ENCODE measurements at places on chromosomes 7 and 10. TPM values are rescaled to one million over a fixed set of nuclear protein-coding genes. Genes with fewer than 3 reads are reported as not detected.
A peak's percentile ranks its signal among the peaks of the same experiment; 100 is the strongest.

GOLGA7B gene
- total RNA-seq: not detected

ANKRD30A gene
- not detected for total RNA-seq

CALHM3 gene
- total RNA-seq: not detected

PLXNA4 gene
- 4.3 TPM for total RNA-seq

PRF1 gene
- not detected for total RNA-seq

PILRA gene
- total RNA-seq: 0.36 TPM

LFNG gene
- total RNA-seq: 21.0 TPM

- DNase-seq: peak; percentile 66
These were observed 126.7 kb downstream of the RGS10 start for GRCh38 chr10:119415536-119416503.

- DNase-seq: peak; percentile 39
These were observed 161.6 kb downstream of the PKD1L1 start for GRCh38 chr7:47786557-47787248.

DNA sequence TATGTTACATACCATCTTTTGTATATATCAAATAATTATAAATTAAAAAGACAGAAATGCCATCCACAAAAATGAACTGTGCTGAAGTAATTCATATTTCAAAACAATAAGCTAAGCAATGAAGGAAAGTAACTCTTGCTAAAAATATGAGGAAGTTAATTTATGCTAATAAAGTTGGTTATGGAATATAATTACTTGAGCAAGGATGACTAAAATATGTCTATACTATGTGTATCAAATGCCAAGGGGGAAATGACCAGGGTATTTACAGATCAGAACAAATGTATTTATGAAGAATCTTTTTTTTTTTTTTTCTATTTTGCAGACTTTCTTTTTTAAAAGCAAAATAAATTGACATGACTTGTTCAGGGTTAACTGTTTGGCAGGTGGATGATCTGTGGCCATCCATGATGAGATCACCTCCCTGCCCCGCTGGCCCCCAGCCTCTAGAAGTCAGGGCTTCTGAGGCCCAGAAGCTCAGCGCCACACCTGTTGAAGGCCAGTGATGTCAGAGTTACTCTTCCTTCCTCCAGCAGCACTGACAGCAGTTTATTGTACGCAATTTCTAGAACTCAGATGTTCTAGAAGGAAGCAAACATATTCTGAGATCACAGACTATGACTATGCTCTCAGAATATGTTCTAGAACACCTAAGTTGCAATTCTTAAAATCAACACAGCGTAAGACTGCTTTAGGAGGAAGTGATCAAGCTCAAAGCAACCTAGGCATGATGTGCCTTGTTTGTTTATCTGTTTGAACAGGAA is 196.1 kb upstream of the KLF14 start:
- DNase-seq: no peak

GRCh38 chr10:130990486-130990885 is 321.0 kb downstream of the TCERG1L start:
- DNase-seq: no peak

- no peak for DNase-seq
These were observed 152.9 kb downstream of the C1GALT1 start for GRCh38 chr7:7335215-7335614.

DNA sequence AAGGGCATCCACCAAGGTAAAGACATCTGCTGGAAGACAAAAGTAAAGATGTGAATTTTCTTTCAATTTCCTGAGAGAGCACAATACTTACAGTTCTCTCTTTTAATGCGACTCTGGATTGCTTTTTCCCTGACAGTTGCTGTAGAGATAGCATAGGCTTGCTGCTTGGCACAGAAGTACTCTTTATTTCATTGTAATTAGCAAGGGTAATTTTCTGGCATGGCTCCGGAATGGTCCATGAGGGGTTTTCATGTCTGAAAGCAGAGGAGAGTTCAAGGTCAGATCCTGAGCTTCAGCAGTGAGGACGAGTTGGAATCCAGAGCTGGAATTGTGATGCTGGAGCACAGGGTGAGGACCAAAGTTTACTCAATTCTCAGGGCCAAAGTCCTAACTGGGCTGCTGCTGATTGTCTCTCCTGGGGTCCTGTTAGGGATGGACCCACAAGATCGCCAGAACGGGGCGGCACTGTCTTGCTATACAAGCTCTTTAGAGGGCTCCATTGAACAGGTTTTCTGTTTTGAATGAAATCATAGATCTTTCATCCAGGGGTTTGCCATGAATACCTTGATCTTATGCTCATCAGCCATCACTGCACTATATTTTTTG is 190.0 kb upstream of the MKI67 start:
- no peak for DNase-seq

DNA sequence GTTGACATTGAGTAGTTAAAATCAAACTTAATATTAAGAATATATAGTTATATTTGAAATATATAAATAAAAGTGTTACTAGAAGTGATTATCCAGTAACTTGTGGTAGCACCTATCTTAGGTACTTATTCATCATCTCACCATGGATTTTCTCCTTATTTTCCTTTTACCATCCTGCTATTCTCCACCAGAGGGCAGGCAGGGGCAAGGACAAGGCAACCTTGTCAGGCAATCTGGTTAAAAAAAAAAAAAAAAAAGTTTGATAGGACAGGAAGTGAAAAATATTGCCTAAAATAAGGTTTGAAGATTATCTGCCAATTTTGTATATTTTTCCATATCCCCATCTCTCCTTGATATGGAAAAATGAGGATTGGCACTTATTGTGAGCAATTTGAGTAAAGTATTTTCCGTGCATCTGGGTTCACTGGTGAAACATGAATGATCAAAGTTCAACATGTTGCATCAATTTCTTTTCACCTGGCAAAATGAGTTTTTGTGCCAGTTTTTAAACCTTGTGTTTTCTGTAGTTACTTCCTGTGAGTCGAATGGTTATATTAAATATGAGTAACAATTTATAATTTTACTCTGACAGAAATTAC is 256.7 kb downstream of the AGMO start:
- no peak for DNase-seq

DNA sequence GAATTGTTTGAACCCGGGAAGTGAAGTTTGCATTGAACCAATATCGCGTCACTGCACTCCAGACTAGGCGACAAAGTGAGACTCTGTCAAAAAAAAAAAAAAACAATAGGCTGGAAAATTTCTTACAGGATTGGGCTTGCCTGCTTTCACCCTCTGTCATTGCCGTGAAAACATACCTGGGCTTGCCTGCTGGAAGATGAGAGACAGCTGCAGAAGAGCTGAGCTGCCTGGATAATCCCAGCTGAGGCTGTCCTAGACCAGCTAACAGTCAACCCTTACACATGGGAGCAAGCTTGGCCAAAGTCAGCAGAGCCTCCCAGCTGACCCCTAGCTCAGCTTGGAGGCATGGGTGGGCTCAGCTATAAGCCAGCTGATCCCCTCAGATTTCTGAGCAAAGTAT is 306.2 kb downstream of the CCSER2 start:
- no peak for DNase-seq

All from osteoblast (primary cell).